ENCODE measurements at places on chromosomes 5 and 9. TPM values are rescaled to one million over a fixed set of nuclear protein-coding genes. Genes with fewer than 3 reads are reported as not detected.

DNA sequence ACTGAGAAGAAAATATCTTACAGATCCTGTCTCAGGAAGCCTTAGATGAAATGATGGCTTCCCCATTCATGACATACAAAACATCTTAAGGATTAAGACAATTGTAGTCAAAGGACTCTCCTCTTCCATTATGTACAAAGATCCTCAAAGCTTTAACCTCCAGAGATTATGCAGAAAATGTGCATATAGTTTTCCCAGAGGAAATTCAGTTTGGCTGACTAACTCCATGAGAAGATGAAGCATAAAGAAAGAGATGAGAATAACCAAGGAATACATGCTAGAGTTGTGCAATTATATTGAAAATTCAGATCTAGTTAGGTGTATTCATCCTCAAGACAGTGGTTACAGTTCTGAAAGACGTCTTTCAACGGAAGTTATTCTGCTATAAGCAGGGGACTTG, 18.6 kb upstream of the NDUFS4 start:
- no peak for DNase-seq

DNA sequence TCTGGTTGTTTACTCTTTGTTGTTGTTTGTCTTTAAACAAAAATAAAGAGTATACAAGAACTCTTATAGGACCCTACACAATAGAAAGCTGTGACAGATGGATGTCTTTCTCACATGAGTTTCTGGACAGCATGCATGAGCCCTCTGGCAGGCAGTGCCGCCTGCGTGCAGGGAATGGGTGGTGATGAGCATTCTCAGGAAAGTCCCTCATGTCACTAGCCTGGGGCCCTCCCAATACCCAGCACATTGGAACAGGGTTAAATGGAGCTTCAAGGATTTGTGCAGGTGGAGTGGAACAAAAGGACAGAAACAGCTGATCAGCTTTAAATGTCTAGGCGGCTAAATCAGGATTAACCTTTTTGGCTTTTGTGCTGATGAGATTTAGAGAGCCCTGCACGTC, 181.0 kb upstream of the CD180 start:
- DNase-seq: no peak

GRCh38 chr9:73426269-73426668, 274.6 kb downstream of the ANXA1 start:
- DNase-seq: no peak

DNA sequence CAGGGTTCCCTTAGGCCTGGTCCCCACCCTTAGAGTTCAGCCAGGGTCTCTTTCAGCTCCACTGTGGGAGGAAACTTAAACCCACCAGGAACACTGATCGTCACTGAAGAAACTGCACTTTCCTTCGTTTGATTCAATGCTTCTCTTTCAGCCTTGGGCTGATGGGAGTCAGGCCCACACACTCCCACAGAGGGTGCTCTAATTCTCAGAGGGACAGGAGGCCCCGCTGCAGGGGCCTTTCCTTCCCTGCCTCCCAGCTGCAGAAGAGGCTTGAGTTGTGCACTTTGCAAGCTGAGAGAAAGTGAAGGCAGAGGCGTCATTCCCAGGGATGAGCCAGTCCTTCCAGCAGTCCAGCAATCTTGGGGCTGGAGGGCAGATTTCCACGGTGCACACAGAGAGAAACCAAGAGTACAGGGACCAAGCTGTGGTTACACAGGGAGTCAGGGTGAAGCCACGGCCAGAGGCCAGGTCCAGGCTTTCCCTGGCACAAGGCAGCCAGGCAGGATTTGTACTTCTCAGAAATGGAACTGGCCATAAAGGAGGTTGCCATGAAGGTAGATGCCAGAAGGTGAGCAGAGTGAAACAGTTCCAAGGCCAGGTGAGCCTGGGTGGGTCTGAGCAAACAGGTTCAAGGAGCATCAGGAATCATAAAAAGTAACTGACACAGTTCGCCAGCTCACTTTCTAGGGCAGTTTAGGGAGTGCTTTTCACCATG, 10.4 kb upstream of the GLIPR2 start:
- no peak for DNase-seq

DNA sequence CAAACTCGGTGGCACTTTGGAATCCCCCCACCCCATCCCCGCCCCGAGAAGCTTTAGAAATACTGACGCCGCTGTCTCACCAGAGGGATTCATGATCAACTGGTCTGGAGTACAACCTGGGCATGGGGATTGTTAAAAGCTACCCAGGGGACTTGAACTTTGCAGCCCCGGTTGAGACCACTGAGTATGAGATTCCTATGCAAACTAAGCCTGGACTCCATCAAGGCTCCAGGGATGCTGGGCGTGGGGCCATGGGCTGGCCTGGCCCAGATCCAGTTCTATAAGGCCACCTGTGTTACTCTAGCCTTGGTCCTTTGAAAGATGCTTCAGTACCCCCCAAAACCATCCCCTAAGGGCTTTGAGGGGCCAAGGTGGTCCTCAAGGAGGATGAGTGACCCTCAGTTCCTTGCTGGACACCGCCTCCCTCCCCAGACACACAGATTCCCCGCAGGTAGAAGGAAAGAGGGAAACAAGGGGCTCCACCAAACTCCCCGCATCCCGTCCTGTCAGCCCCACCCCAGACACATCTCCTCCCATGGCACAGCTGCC, 68.5 kb downstream of the MRPL36 start:
- no peak for DNase-seq

DNA sequence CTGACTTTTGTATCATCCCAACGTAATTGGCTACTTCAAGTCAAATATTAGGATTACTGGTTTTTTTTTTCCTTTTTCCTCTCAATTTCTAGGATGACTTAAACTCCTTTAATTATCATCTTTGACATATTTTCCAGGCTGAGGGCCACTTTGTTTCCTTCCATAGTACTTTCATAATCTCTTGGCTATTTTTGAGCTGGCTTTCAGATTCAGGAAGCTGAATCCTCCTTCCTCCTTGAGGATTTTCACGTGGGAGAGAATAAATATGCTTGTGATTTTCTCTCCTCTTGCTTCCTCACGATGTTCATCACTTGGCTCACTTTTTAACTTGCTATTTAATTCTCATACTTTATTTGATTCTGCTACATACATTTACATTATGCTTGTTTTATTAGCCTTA, 88.1 kb downstream of the ITGA1 start:
- DNase-seq: no peak

DNA sequence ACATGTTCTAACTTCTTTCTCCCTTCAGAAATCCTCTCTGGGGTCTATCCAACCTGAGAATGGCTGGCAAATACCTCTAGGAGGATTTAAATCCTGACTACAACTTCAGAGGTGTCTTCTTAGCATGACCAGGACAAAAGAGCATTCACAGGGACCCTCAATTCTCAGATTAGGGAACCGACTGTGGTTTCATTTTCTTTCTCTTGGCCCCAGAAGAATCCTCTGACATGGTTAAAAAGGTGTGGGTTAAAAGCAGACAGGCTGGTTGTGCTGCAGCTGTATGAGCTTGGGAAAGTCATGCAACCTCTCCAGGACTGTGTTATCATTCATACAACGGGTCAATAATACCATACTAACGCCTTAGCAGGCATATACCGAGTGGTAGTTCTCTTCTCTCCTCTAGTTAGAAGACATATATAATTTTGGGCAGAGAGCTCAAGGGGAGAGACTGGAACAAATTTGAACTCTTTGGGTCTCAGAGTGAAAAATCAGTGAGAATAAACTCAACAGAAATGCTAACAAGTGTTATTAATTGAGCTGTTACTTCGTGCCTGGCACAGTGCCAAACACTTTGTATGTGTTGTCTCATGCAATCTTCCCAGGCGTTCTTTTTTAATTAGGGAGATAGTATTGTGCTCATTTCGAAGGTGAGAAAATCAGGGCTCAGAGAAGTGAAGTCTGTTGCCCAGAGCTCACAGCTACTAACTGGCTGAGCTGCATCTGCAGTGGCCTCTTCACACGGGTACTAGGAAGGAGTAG, 35.2 kb downstream of the INSYN2B start:
- DNase-seq: no peak

DNA sequence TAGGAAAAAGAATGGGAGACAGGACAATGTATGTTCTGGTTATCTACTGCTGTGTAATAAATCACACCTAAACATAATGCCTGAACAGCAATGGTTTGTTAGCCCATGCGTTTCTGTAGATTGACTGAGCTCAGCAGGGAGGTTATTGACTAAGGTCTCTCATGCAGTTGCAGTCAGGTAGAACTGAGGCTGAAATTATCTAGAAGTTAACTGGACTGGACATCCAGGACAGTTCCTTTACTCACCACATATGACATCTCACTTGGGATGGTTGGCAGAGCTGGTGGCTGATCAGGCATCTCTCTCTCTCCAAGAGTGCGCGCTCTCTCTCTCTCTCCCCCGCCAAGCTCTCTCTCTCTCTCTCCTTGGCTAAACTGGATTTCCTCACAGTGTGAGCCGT, 8.9 kb upstream of the FOXB2 start:
- no peak for DNase-seq

The MUSK gene
- total RNA-seq: 0.31 TPM

The CARD19 gene
- total RNA-seq: 76.5 TPM
